ENCODE measurements at places on chromosomes 6 and 20.
A peak's percentile ranks its signal among the peaks of the same experiment; 100 is the strongest.

DNA sequence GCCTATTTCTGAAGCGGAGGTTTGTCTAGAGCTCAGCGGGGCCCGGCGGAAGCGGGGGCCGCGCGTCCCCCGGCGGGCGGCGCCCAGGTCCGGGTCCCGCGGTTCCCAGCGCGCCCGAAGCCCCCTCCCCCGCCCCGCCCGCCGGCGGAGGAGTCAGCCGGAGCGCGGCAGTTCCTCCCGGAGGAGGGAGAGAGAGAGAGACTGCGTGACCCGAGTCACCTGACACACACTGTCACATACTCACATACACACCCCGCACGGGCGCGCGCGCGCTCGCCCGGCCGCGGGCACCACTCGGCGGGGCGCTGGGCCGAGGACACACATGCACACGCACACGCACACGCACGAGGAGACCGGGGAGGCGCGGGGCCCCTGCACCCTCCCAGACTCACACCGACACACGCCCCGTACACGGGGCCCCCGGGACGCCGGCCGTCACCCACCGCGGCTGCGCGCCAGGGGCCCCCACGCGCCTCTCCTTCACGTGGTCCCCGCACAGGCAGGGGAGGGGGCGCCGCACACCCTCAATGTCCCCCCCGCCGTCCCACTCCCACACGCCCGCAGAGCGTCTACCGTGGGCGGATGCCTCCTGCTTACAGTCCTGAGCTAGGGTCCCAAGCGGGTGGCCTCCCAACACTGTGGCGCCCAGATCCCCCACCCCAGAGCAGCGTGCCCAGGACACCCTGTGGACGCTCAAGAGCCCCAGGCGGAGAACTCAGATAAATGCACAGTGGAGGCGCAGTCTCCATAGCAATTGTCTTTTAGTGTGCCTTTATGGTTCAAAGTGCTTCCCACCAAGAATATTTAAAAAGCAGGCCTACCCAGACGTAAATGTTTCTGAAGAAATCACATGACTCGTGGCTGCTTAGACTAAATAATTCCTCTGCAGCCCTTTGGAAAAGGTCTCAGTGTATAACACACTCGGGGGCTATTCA lies at the start of gene RRAGD:
TSS of gene RRAGD (minus strand) at position 203 of the 935 bp plus-strand sequence. CDS start 280 bp downstream, outside the sequence.
- peak; percentile 9 for DNase-seq

DNA sequence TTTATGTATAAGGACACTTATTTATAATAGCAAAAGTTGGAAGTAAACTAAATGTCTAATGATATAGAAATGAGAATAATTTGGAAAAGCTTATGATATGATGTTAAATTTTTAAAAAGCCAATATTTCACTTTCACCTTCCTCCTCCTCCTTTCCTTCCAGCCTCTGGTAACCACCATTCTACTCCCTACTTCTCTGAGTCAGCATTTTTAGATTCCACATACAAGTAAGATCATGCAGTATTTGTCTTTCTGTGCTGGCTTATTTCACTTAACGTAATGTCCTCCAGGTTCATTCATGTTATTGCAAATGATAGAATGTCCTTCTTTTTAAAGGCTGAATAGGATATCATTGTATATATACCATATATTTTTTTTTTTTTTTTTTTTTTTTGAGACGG lies 180.2 kb downstream of the RNF144B start:
- DNase-seq: no peak

GRCh38 chr20:38117635-38118034 lies 47.4 kb downstream of the TGM2 start:
- peak; percentile 84 for DNase-seq

DNA sequence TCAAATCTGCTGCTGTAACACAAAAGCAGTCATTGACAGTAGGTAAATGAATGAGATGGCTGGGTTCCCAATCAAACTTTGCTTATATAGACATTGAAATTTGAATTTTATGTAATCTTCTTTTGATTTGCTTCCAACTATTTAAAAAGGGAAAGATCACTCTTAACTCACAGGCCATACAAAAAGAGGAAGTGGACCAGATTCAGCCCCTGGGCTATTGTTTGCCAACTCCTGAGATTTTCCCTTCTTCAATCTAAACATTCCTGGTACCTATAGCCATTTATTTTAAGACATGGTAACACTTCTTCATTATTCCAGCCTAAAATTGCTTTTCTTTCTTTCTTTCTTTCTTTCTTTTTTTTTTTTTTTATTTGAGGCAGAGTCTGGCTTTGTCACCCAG lies 260.6 kb downstream of the TFAP2A start:
- no peak for DNase-seq

GRCh38 chr6:26218824-26219223 lies 131.6 kb downstream of the HFE start:
- no peak for DNase-seq

- no peak for DNase-seq
These were observed 52.3 kb downstream of the EZR start for GRCh38 chr6:158766621-158767455.

DNA sequence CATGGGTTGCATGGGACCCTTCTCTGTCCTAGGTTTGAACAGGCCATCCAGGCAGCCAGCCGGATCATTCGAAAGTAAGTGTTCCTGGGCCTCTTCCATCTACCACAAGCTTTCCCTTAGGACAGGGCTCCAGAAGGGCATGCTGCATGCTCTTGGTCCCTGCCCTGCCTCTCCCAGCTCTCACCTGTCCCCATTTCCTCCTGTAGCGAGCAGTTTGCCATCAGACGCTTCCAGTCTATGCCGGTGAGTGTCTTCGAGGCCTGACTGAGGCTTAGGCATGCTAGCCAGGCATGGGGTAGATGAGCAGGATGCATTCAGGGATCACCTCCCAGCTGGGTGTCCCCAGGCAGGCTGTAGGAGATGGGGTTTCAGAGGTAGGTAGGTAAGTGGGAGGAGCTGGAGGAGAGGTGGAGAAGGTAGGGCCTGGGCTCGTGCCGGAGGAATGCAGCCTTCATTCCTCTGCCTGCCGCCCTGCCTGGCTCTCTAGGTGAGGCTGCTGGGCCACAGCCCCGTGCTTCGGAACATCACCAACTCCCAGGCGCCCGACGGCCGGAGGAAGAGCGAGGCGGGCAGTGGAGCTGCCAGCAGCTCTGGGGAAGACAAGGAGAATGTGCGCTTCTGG lies 4.3 kb downstream of the CDC25B start:
- DNase-seq: no peak

DNA sequence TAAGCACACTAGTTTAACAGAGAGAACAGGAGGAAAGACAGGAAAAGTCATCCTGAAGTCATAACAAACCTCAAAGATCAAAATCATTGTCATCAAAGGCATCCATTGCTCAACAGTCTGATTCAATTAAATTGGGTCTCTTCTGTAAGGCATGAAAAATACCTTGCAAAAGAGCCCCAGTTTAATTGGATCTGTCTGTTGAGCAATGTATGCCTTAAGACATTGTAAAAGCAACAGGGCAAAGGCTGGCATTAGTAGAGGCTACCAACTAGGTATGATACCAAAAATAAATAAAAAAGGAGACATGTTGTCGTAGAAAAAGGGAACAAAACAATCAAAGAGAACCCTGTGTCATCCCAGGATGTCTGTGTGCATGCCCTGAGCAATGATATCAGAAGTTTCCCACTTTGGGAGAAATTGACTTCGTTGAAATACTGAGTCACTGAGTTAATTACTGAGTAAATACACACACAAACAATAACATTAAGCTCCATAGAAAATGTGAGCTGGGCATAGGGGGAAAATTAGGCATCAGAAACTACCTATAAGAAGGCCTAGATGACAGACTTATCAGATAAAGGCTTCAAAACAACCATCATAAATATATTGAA lies 1013.8 kb upstream of the CITED2 start:
- peak; percentile 31 for DNase-seq

GRCh38 chr20:47785854-47786764 lies 828 bp upstream of the SULF2 start:
- peak; percentile 82 for DNase-seq

- DNase-seq: peak; percentile 79
These were observed 5.9 kb downstream of the C6orf58 start for GRCh38 chr6:127582777-127583462.

DNA sequence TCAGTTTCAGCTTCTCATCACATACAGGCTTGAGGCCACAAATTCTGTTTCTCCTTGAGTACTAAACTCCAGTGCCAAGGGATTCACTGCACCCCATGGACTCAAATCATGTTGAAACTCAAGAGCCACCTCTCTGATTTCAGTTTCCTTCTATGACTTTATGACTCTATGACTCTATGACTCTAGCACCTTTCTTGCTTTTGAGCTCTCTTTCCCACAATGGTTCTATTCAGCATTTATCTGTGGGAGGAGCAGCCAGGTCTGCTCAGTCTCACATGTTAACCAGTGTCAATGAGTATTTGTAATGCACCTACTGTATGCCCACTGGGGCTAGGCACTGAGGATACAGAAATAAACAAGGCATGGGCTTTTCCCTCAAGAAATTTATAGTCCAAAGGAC lies 14.6 kb upstream of the SLC22A2 start:
- no peak for DNase-seq

GRCh38 chr20:36384022-36384619 lies 78.0 kb downstream of the DLGAP4 start:
- DNase-seq: peak; percentile 36

DNA sequence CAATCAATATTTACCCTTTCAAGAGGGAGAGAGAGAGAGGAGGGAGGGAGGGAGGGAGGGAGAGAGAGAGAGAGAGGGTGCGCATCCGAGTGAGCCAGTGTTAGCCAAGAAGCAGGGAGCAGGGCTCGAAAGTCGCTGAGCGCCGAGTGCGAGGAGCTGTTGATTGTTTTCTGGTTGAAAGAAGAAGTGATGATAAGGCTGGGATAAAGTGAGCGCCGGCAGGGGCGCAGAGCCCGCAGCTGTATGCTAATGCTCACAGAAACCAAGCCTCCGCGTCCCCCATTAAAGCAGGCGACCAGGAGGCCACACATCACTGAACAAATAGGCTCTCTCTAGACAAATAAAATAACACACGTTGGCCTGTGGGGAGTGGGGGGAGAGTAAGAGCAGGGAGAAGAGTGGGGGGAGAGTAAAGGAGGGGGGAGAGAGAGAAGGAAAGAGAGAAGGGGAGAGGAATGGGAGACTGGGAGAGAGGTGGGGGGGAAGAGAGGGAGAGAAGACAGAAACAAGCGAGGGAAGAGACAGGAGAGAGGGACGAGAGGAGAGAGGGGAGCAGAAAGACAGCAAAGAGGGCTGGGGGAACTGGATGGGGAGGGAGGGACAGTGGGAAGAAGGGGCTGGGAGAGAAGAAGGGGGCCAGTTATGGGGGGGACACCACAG lies 5.0 kb upstream of the INSM1 start:
- DNase-seq: no peak

GRCh38 chr20:47247972-47248371 lies 108.5 kb downstream of the ZMYND8 start:
- DNase-seq: no peak

DNA sequence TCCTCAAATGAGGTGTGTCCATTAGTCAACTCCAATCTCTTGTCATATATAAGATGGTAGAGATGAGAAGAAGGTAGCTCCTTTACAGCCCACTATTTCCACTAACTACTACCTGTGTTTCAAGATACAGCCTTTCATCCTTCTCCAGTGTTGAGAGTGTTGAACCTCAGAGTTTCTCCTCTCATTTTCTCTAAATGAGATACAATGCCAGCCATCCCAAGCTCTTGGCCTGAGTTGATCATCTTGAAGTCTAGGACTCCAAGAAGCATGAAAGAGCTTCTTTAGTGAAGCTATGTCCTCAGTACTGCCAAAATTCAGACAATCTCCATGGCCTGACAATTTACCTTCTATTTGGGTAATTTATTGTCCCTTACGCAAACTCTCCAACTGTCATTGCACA lies 548 bp upstream of the HLA-DRA start:
- no peak for DNase-seq

DNA sequence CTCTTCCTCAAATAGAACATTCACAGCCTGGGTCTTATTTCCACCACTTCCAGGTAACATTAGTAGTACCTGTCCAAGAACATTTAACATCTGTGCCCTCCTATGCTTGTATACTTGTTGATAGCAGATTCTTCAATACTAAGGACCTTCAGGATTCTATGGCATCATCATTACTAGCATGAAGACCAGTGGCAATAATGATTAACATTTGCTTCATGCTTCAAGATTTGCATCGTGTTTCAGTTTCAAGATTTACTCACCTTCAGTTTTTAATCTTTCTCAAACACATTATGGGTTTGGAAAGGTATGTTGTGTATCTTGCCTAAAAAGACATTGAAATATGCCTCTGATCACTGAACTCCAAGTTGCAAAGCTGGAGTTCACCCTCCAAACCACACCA lies 412.8 kb upstream of the NRSN1 start:
- DNase-seq: no peak

GRCh38 chr6:152700427-152700826 lies 2.7 kb downstream of the MYCT1 start:
- DNase-seq: no peak

- no peak for DNase-seq
These were observed 350.2 kb upstream of the IMPG1 start for GRCh38 chr6:76422511-76423213.

DNA sequence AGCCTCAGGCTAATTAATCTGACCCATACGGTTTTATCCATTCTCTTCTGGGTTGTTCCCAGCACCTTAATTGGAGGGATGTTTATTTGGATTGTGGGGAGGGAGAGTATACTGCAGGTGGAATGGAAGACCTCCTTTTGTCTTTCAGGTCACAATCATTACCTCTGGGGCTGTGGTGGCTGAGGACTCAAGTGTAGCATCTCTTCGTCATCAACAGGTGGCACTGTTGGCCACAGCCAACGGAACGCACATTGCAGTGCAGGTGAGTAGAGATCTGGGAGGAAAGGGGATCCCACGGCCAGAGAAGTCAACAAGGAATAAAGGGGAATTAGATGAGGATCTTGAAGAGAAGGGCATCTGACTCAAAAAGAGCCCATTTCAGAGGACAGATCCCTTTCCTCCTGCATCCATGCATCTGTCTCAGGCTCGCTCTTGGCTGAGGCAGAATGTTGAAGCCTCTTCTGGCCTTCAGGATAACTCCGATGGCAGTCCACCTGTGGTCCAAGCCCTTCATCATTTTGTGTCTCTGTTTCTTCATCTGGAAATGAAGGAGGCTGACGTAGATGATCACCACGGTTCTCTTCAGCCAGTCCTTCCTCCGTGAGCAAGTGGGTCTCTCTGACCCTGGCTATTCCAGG lies 3.2 kb upstream of the DEF6 start:
- DNase-seq: peak; percentile 34

DNA sequence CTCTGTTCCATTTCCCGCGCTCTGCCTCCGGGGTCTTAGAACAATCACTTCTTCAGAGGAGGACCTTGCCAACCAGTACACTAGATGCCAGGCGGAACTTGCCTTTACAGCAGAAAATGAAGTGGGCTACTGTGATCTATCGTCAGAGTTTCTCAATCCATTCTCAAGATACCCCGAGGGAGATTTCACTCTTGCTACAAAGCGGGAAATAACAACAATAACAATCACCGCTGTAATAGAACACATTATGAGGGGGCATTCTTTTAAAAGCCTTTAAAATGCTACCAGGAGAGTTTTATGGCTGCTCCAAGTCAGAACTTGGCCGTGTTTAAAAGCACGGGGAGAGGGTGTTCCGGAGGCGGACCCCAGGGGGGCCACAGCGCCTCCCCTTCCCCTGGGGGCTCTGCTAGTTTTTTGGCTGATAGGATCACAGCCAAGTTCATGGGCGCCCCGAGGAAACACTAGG lies 617.0 kb upstream of the AGPAT4 start:
- DNase-seq: no peak
